Peyer's patch (tissue), 4 donors: ENCODE measurements at places on chromosomes 2 and 18. TPM values are rescaled to one million over a fixed set of nuclear protein-coding genes. Genes with fewer than 3 reads are reported as not detected.

GRCh38 chr18:56804395-56804794 is 153.2 kb downstream of the WDR7 start:
- DNase-seq = no peak

DNA sequence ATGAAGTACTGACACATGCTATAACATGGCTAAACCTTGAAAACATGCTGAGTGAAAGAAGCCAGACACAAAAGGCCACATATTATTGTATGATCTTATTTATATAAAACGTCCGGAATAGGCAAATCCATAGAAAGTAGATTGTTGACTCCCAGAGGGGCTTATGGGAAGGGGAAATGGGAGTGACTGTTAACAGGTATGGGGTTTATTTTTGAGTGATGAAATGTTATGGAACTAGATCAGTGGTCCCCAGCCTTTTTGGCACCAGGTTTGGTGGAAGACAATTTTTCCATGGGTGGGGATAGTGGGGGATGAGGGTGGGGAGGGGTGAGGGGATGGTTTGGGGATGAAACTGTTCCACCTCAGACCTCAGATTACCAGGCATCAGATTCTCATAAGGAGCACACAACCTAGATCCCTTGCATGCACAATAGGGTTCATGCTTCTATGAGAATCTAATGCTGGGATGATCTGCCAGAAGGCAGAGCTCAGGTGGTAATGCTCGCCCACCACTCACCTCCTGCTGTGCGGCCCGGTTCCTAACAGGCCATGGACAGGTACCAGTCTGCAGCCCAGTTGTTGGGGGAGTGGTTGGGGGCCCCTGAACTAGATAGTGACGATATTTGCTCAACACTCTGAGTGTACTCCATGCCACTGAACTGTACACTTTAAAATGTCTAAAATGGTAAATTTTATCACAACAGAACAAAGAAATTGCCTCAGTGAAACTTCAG is 59.1 kb downstream of the EFEMP1 start:
- no peak for DNase-seq

GRCh38 chr2:239101807-239102206 is 253.9 kb downstream of the TWIST2 start:
- no peak for DNase-seq

- no peak for DNase-seq
These were observed 81.4 kb downstream of the ADCYAP1 start for GRCh38 chr18:986051-986450.

- DNase-seq = no peak
These were observed 5.0 kb downstream of the SH2D6 start for GRCh38 chr2:85423525-85423924.

DNA sequence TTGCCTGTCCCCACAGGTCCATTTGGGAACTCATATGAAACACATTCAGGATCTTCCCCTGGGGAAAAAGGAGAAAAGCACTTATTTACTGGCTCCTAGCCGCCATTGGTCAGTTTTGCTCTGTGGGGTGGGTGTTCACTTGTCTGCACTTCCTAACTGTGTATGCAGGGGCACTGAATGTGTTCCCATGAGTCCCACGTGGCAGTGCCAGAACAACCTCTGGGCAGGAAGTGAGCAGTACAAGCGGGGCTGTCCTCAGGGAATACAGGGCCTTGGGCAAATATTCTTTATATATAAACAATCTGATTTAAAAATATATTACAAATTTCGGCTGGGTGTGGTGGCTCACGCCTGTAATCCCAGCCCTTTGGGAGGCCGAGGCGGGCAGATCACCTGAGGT is 21.8 kb upstream of the CTIF start:
- no peak for DNase-seq

- no peak for DNase-seq
These were observed 786.3 kb downstream of the SOCS6 start for GRCh38 chr18:71075147-71075546.

- DNase-seq = no peak
These were observed 534.2 kb downstream of the ZNF804A start for GRCh38 chr2:185132501-185133041.

DNA sequence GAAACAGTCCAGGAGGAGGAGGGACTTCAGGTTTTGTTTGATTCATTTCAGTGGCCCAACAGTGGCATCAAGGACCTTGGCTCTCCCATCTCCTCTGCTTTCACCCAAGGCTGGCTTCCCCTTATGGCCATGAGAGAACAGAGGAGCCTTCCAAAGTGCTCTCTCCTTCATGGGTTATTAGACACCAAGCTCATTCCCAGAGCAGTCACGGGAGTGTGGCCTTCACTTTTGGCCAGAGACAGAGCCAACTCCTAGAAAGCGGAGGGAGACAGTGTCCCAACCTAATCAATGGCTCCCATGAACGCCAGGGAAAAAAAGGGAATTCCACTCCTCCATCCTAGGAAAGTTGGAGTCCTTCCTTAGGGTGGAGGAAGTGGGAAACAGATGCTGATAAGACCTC is 871 bp upstream of the DUSP28 start:
- no peak for DNase-seq

- DNase-seq = no peak
These were observed 362.4 kb upstream of the MEX3C start for GRCh38 chr18:51559902-51560287.

Gene DSC1
- not detected for total RNA-seq

Gene RND3
- 52.7 TPM for total RNA-seq

Gene E2F6
- total RNA-seq = 10.2 TPM

Gene EFEMP1
- 19.0 TPM for total RNA-seq

Gene CD28
- 0.53 TPM for total RNA-seq

Gene RNF152
- total RNA-seq = 17.3 TPM

Gene UGT1A10
- total RNA-seq = 168 TPM
